Thyroid gland (tissue), 4 donors: ENCODE measurements at places on chromosomes 4 and X. TPM values are rescaled to one million over a fixed set of nuclear protein-coding genes. Genes with fewer than 3 reads are reported as not detected.

GRK4 gene
- 9.0 TPM for total RNA-seq

AREG gene
- total RNA-seq = 2.6 TPM

DNA sequence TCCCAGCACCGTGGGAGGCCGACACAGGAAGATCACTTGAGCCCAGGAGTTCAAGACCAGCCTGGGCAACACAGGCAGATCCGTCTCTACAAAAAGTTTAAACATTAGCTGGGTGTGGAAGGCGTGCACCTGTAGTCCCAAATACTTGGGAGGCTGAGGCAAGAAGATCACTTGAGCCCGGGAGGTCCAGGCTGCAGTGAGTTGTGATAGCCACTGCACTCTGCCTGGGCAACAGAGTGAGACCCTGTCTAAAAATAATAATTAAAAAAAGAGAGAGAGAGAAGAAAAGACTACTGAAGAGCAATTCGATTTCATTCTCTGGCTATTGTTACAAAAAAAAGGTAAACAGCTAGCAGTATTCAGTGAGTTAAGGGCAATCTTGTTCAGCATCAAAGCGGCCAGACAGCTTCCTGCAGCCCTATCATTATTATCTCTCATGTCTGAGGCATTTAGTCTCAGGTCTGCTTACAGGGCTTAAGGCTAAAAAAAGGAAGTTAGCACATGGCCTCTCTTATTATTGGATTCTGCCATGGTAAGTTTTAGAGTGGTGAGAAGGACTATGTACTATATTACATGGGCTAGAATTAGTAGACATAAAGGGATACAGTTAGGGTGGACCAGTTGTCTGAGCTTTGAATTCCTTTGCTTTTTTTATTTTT, 37.9 kb downstream of the ARHGEF6 start:
- no peak for DNase-seq

DNA sequence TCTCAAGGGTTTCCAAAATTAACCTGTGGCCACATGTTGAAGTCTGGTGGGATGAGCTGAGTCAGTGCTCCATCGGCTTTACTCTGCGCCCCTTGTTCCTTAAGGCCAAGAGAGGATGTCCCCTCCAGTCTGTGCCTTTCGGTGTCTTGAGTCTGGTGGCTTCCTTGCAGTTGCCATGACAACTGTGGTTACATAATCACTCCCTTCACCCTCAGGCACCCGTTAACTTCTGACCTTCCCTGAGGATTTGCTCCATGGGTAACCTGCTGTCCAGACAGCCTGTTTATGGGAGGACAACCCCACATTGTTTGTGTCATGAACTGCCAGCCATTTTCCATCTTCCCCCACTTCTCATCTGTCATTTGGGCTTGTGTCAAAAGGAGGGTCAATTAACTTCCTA, 401.1 kb upstream of the LCORL start:
- DNase-seq = no peak

GRCh38 chr4:16617011-16617410, 281.4 kb downstream of the LDB2 start:
- no peak for DNase-seq

GRCh38 chr4:40334591-40335524, at the start of gene CHRNA9:
Gene CHRNA9, plus strand, starts transcription at chr4:40335333. Its CDS starts 135 bp downstream, at chr4:40335468.
- peak; percentile 44 for DNase-seq

DNA sequence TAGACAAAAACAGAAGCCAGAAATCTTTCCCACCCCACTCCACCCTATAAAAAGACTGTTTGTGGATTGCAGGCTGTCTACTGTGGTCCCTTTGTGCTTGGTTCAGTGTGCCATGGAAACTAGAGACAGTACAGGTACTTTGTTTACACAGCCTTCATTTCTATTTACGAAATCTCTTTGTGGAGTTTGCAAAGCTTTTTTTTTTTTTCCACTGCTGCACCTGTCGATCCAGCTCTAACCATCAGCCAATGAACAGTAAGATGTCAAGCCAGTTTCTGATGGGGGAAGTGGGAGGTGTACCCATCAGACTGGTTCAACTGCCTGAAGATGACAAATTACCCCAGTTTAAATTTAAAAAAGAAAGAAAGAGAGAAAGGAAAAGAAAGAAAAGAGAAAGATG, 20.2 kb upstream of the LRBA start:
- no peak for DNase-seq
